ENCODE measurements at places on chromosomes 11 and 22.

- no peak for DNase-seq
Observed at GRCh38 chr11:63505857-63506528, at the start of gene LGALS12. TSS of gene LGALS12 (plus strand) at chr11:63506084. CDS start at chr11:63506459, 375 bp downstream.

- no peak for DNase-seq
Observed at GRCh38 chr22:17744430-17744829, 29.8 kb downstream of the BID start.

GRCh38 chr11:63375434-63375833 is 5.8 kb downstream of the SLC22A9 start:
- no peak for DNase-seq

GRCh38 chr22:33405194-33405593 is 347.0 kb upstream of the SYN3 start:
- DNase-seq, result no peak

GRCh38 chr11:17489751-17490150 is 13.1 kb upstream of the ABCC8 start:
- DNase-seq, result no peak

DNA sequence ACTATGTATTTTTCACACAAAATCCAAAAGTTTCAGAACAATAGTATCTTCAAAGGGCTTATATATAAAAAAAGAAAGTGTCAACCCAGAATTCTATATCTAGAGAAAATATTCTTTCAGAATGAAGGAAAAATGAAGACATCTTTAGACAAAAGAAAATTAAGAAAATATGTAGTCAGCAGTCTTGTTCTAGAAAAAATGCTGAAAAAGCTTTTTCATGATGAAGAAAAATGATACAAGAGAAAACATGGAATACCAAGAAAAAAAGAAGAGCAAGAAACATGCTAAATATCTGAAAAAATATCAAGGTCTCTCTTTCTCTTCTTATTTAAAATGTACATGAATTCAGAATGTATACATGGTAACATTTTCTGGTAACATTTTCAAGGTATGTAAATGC is 816.8 kb upstream of the FAT3 start:
- no peak for DNase-seq

GRCh38 chr22:35914665-35915476 is 113.8 kb downstream of the RBFOX2 start:
- no peak for DNase-seq

DNA sequence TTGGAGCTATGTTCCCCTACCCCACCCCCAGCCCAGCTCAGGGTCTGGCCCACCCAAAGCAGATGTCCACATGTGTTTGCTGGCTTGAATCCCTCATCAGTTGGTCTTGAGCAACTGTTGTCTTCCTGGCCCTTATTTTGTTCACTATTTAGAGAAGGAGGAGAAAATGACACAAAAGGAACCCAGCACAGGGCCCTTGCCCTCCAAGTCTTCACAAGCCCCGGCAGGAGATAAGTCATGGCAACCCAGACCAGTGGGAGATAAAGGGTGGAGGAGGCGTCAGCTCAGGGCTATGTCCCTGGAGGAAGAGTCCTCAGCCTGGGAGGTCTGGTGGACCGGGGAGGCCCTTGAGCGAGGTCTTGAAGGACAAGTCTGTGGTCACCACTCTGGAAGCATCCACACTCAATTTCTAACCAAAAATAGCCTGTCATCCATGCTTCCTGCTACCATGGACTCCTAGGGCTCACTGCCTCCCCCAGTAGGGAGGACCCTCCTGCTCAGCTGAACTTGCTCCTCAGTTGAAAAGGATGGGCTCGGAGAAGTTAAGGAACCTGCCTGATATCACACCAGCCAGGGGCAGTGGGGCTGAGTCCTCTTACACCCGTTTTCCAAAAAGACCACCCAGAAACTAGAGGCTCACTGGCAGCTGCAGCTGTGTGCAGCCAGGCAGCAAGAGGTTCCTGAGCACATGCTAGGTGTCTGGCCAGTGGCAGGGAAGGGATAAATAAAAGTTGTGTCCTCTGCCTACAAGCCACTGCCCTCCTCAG is 1.8 kb upstream of the RAB3IL1 start:
- no peak for DNase-seq

GRCh38 chr11:72119198-72119597 is 6.7 kb upstream of the ANAPC15 start:
- no peak for DNase-seq

GRCh38 chr11:86537541-86538222 is 134.7 kb downstream of the ME3 start:
- DNase-seq, result no peak

- DNase-seq, result no peak
Observed at GRCh38 chr11:86802601-86803051, 2.3 kb downstream of the PRSS23 start.

- no peak for DNase-seq
Observed at GRCh38 chr11:706957-707816, 1.2 kb downstream of the EPS8L2 start.

DNA sequence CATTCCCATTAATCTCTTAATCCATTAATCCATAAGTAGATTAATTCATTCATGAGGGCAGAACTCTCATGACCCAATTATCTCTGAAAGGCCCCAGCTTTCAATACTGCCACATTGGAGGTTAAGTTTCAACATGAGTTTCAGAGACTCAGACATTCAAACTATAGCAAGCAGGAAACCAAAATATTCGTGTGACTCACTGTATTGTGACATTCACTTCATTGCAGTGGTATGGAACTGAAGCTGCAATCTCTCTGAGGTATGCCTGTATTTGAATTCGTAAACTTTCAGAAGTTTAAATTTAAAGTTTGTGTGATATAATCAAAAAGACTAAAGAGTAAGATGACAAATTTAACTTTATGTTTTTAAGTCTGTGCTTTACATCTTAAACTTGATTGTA is 2.9 kb upstream of the OR52J3 start:
- no peak for DNase-seq

DNA sequence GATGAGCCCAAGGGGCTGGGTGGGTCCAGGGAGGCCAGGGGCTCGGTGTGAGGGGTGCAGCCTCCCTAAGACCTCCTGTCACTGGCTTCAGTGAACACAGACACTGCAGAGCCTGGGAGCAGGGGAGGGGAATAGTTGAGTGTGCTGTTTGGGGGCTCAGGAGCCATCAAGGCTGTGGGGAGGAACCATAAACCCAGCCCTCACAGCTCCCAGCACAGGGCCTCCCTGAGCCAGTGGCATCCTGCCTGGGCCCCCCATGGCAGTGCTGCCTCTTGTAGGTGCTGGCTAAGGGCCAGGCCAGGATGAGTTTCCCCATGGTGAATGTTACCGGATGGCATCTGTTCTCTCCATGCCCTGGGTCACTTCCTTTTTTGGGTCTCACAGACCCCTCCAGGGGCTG is 25.5 kb downstream of the KCNJ5 start:
- DNase-seq, result no peak

GRCh38 chr11:116217006-116217405 is 555.8 kb downstream of the BUD13 start:
- DNase-seq, result no peak

DNA sequence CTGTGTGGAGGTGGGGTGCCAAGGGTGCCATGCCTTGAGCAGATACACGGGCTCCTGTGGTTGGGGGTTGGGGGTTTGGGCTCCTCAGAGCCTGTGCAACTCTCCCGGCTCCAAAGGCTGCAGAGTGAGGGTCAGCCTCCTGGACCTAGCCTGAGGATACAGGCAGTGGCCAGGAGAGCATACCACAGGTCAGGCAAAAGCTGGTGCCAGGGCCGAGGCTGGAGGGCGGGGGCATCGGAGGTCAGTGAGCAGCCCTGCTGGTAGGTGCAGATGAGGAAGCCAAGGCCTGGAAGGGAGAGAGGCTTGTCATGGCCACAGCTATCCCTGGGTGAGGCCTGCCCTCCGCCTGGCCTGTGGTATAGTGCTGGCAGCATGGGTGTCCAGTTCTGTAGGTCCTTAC is 25.6 kb upstream of the DGCR8 start:
- DNase-seq, result no peak

- no peak for DNase-seq
Observed at GRCh38 chr22:25166266-25167040, 33.2 kb upstream of the CRYBB3 start.

DNA sequence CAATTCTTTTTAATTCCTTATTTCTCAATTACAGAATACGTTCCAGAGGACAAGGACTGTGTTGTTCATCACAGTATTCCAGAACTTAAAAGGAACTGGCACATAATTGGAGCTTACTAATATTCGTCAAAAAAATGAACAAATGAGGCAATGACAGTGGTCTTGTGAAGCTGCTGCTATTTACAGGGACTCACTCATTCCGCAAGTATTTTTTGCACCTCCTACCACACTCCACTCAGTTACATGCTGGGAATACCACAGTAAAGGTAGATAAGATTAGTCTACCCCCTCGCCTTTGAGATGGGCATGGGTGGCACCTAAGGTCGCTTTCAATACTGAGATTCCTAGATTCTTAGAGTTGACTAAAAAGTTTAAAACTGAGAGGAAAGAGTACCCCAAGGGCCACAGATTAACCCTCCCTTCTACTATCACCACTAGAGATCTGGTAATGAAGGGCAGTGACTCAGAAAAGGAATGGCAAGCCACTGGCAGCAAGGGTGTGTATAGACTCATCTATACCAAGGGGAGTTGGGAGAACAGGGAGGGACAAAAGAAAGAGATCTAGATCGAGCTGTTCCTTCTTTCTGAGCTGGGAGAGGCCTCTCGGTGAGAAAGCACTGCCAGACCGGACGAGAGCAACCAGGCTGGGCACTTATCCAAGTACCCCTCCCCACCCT is 85.0 kb downstream of the RPL27A start:
- DNase-seq, result no peak

DNA sequence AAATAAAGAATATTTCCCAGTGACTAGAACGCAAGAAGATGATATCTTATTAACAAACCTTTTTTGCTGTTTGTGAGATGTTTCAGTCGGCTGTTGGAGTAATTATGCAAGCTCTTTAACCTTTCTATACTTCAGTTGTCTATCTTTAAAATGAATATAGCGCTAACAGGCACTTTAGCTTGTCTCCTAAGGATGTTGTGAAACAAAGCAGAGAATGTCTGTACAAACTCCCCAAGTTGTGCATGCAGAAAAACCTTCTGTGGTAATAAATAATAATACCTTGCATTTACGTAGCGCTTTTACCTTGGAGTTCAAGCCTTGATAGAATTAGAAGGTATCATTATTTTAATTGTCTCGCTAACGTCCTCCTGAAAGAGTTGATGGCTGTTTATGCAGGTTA is 1.9 kb upstream of the KDM2A start:
- no peak for DNase-seq

- no peak for DNase-seq
Observed at GRCh38 chr11:45097721-45098493, 48.5 kb upstream of the PRDM11 start.

GRCh38 chr11:95057959-95058358 is 8.7 kb downstream of the KDM4F start:
- DNase-seq, result no peak

GRCh38 chr11:10909141-10909883 is 51.5 kb upstream of the ZBED5 start:
- no peak for DNase-seq

- DNase-seq, result peak; percentile 69
Observed at GRCh38 chr11:118435290-118435892, 901 bp upstream of the KMT2A start.

- no peak for DNase-seq
Observed at GRCh38 chr11:86415026-86415425, 40.3 kb downstream of the CCDC81 start.

DNA sequence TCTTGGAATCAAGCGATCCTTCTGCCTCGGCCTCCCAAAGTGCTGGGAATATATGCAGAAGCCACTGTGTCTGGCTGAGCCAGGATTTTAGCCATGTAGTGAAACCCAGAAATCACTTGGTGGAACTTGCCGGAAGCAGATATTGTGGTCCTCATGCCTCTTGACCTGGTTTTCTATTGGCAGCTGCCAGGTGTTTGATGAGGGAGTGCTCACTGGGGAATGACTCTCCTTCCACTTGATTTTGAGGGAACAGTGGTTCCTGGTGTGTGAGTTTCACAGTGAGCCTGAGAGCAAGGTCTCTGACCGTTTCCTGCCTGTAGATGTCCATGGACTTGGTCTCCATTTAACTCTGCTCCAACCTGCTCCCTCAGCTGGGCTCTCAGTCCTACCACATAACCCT is 34.7 kb upstream of the ELF5 start:
- DNase-seq, result no peak

DNA sequence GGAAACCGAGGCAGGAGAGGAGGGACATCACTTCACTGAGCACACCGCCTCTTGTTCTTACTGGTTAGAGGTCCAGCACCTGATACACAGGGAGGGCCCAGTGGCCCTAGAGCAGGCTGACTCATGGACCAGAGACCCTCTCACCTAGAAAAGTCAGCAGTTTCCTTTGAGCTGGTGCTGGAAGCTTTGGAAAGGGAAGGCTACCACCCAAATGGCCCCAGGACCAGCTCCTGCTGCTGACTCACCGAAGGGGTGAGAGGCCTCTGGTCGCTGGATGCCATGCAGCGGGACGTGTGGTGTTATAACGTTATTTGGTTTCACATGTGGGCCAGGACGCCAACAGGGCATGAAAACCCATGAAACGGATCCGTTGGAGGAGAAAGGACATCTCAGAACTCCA is 3.8 kb downstream of the NADSYN1 start:
- no peak for DNase-seq

- DNase-seq, result no peak
Observed at GRCh38 chr11:35717043-35717442, 54.5 kb downstream of the TRIM44 start.

- DNase-seq, result no peak
Observed at GRCh38 chr11:131199015-131199280, 171.5 kb upstream of the NTM start.

- DNase-seq, result no peak
Observed at GRCh38 chr11:132755934-132756333, 776.4 kb downstream of the OPCML start.

- no peak for DNase-seq
Observed at GRCh38 chr11:66892911-66893310, 36.0 kb downstream of the LRFN4 start.

GRCh38 chr22:20524004-20524481 is 16.6 kb downstream of the MED15 start:
- peak; percentile 38 for DNase-seq

DNA sequence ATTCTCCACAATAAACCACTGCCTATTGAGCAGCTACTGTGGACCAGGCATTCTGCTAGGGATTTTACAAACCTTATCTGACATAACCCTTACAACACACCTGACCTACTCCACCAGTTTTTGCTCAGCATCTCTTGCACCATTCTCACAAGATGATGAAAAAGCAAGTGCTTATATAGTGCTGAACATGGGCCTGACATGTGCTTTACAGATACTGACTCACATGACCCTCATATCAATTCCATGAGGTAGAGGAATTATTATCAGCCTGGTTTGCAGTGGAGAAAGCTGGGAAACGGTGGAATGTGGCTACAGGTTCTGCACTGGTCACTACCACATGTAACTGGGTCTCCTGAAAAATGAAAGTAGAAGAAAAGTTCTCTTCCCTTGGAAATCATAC is 37.5 kb upstream of the PANX1 start:
- no peak for DNase-seq

DNA sequence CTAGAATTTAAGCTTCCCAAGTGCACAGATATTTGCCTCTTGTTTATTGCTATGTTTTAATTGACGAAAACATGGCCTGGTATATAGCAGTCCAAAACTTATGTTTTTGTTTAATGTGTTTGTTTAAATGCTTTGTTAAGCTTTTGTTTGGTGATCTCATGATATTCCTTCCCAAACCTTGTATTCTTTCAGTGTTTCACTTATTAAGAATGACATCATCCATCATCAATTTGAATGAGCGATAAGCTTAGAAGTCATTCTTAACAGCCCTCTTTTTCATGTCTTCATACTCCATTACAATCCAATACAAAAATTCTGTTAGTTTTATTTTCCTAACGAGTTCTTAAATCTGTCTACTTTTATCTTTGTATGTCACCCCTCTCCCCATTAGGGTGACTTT is 206.0 kb downstream of the DYNC2H1 start:
- DNase-seq, result no peak

Measured in activated T-cell treated with anti-CD3 and anti-CD28 coated beads, Interleukin-2, amount 50 U/mL, for 1 hour (primary cell).